ENCODE measurements at places on chromosomes 2 and 18.

DNA sequence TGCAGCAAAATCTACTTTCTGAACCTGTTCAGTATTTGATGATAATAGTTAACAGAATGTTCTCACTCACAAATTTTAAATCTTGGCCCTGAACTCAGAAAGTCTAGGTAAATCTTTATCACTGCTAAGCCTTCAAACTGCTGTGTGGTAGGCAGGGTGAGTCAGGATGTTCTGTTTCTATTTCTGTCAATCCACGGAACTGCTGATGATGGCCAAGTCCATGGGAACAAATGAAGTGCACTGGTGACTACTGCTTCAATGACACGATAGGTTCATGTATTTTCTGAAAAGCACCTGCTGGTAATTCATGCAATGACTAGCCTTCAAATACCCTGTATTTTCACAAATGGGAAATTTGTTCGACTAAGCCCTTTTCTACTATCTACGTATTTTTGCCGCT, 14.2 kb downstream of the NIFK start:
- DNase-seq, result peak; percentile 46

- no peak for DNase-seq
Measured at GRCh38 chr18:36633961-36634412, 194.8 kb downstream of the TPGS2 start.

GRCh38 chr2:84781942-84782716, 98.8 kb downstream of the TRABD2A start:
- peak; percentile 85 for DNase-seq

DNA sequence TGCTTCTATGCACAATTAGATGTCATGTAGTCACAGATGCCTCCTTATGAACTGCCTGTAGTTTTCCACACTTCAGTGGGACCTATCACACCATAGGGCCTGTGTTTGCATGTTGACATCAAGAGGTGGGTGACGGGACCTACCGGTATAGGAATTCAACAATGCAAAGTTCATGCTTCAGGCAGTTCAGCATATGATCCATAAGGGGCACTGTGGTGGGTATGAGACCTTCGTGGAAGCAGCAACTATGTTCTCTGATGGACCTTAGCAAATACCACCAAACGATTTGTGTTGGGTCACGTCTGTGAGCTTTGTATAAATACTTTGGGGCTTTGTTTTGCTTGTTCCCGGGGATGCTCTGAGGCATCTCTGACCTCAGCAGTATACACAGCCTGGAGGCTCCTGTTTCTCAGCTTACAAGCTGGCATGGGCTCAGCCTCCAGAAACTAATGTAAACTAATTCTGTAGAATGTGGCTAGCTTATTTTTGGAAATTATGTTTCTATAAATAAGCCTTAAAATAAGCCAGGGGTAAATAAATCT, 111.6 kb downstream of the DTNA start:
- no peak for DNase-seq

DNA sequence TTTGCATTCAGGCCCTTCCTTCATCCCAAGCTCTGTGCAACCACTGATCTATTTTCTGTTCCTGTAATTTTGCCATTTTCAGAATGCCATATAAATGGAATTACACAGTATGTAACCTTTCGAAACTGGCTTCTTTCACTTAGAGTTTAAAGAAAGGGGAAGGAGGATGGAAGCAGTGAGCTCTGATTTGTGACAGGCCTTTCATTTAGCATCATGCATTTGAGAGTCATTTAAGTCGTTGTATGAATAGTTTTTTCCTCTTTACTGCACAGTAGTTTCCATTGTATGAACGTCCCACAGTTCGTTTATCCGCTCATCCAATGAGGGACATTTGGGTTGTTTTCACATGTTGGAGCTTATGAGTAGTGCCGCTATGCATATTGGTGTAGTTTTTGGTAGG, 67.0 kb downstream of the LBH start:
- DNase-seq, result no peak

DNA sequence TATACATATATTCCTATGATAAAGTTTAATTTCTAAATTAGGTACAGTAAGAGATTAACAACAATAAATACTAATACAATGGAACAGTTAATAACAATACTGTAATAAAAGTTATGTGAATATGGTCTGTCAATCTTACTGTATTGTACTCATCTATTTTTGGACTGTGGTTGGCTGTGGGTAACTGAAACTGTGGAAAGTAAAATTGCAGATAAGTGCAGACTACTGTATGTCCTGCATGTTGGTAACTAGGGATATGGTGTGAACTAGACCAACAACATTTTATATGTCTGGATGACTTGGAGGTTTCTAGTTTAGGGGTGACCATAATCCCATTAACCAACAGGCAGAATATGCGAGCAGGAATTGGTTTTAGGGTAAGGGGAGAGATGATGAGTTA, 23.3 kb downstream of the PHLPP1 start:
- no peak for DNase-seq

DNA sequence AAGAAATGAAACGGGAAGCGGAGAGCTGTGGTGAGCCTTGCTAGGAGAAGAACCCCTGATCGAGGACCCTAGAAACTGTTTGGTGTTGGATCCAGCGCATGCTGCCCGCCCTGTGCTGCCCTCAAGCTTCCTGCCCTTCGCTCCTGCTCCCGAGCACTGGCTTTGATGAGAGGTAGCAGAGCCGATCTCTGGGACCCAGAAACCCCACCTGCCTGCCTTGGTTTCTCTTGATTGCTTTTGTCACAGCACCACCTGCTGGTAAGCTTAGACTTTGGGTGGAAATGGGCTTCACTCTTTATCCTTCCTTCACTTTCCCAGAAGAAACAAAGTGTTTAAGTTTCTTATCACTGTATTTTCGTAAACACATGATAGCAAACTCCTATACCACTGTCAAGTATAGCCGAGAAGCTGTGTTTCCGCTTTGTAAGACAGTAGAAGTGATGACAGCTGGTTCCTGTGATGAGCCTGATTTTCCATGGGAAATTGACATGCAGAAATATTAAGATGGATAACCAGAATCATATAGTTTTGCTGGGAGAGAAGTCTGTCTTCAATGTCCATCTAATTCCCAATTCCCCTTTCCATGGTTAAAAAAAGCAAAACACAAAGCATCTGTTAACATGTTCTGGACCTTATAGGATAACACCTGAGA, 267.4 kb downstream of the PHLPP1 start:
- peak; percentile 69 for DNase-seq

DNA sequence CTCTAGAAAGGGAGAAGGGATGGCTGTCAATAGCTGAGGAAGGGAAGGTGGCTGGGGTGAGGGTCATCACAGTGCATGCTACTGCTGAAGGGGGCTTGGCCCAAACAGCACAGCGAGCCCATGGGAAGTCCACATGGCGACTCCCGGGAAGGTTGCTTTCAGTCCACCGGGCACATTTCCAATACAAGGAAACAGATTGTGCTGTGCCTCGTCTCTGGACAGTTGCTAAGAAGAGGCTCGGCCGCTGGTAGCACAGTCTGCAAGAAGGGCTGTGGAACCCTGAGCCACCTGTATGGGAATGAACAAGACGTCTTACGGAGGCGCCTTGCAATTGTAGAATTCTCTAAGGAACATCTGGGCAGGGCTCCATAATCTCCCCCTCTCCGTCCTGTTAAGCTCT, 123.1 kb downstream of the CELF4 start:
- no peak for DNase-seq

DNA sequence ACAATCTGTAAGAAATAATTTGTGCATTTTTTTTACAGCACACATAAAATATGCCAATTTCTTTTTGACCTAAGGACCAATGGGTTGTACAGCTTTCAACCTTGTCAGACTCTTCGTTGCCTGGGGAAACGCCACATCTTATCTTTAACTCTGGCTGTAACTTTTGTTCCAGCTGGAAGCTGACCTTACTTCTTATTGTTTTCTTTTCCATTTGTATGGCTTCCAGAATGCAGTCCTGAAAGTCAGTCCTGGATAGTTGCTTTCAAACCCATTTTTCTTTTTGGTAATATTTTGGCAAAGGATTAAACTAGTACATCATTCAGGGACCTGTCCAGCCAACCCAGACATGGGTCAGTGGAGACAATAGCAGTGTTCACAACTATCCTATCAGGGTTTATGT, 686.5 kb upstream of the CDH2 start:
- DNase-seq, result no peak

DNA sequence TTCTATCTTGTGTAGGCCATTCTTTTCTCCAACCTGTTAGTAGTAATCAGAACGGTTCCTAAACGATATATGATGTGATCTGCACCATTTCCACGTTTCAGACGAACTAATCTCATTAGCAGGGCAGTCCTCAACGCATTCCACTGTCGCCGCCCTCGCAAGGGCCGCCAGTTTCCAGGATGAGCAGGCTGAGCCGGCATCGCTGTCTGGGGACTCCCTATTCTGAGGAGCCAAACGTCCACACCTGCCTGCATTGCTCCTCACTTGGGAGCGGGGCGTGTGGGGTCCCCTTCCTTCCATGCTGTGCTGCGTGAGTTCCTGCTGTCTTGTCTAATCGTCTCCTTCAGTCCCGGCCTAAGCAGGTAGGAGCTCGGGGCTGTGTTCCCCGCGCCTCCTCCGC, 76.6 kb downstream of the PSMG2 start:
- DNase-seq, result no peak

GRCh38 chr2:190088917-190089316, 26.4 kb upstream of the MSTN start:
- peak; percentile 72 for DNase-seq

DNA sequence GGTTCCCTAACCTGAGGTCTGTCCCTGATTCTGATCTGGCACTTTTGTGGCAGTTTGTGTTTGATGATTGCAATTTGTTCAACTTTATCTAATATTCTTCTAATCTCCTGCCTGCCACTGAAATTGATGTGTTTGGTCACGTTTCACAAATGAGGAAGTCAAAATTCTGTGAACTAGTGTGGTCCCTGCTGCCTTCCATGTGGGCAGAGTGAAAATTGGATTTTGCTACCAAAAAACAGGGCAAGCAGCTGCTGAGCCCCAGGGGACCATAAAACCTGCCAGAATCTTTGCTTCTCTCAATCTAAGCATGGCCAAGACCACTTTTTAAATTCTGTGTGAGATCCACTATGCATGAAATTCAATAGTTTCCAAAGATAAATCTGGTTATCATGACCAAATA, 195.5 kb upstream of the CYRIA start:
- DNase-seq, result no peak

- no peak for DNase-seq
Measured at GRCh38 chr2:71778936-71779773, 325.8 kb downstream of the DYSF start.

DNA sequence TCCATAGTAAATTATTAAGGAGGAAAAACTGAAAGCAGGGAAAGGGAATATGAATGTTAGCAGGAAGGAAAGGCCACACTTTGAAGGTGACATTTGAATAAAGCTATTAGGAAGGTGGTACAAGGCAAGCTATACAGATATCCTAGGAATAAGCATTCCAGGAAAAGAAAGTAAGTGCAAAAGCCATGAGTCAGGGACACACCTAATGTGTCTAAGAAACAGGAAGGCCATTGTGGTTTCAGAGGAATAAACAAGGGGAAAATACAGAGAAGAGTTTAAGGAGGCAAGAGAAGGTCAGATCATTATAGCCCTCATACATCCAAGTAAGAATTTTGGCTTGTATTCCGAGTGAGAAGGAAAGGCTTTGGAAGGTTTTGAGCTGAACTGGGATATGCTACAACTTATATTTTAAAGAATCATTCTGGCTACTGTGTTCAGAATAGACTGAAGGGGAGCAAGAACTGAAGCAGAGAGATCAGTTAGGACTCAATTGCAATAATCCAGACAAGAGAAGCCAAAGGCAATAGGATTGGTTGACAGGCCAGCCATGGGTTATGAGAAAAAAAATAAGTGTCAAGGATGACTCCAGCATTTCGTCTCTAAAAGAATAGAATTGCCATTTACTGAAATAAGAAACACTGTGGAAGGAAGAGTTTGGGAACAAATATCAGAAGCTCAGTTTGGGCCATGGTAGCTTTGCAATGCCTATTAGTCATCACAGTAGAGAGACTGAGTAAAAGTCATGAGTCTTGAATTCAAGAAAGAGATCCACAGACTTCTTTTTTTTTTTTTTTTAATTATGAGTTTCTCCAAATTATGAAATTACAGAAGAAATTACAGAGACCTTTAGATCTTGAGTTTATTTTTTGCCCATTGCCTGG, 11.3 kb downstream of the RAD51AP2 start:
- DNase-seq, result no peak

GRCh38 chr2:233708942-233709341, 3.8 kb upstream of the UGT1A5 start:
- no peak for DNase-seq

GRCh38 chr2:202717598-202718310, 83.0 kb downstream of the FAM117B start:
- no peak for DNase-seq

- DNase-seq, result no peak
Measured at GRCh38 chr2:226669249-226669648, 130.4 kb downstream of the IRS1 start.

GRCh38 chr2:219327719-219328118, 4.8 kb downstream of the RESP18 start:
- no peak for DNase-seq

DNA sequence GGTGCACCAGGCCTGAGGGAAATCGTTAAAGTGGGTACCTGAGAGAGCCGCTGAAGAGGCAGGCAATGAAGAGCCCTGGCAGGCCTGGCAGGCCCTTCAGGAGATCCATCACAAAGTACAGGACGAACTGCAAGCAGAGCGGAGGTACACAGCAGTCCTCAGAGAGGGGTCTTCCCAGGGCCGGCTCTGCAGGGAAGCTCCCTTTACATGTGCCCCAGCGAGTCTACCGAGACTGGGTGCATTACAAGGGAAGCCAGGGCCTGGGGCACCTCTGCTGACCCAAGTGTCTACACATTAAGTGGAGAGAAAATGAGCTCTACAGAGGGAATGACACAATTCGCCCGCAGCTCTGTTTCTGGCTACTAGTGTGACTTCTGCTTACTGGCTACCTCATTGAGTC, 8.1 kb upstream of the ATRAID start:
- no peak for DNase-seq

GRCh38 chr2:103739186-103739585, 977.4 kb downstream of the TMEM182 start:
- no peak for DNase-seq

DNA sequence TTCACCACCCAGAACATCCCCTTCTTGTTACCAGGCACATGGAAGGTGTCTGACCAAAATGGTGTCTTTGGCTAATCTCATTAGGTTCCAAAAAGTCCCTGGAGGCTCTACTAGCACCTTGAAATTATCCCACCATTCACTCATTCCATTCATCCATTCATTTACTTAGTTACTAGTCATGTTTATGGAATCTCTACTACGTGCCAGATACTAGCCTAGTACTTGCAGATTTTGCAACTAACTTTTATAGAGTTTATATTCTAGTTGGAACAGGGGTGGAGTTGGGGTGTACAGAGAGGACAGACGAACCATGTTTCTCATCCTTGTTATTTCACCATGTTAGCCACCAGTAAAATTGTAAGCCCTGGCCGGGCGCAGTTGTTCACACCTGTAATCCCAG, 4.0 kb upstream of the NOP58 start:
- no peak for DNase-seq

DNA sequence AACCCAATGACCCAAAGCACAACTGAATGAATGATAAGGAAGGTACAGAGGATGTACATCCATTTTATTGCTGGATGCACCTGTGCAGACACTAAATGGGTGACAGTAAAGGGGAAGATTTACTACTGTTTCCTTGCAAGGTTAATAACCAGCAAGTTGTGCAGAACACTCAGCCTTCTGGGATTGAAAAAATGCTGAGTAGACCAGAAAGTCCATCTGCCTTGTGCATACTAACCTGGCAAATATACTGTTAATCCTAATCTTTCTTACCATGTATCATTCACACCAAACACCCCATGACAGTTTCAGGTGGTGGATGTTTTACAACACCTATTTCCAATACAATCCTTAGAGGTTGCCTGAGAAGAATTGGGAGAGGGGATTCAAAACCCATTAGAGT, 814.1 kb upstream of the NRXN1 start:
- no peak for DNase-seq
